ENCODE measurements at places on chromosomes 1 and 21.

GRCh38 chr1:95561346-95561745 is 327.3 kb downstream of the RWDD3 start:
- H3K27me3 ChIP-seq: no peaks in the 10 kb centered on the region
- no peaks in the 10 kb centered on the region for H3K4me1 ChIP-seq
- no peak for DNase-seq
- H3K4me3 ChIP-seq: no peak overlapping the region
- no peak overlapping the region for H3K27ac ChIP-seq

DNA sequence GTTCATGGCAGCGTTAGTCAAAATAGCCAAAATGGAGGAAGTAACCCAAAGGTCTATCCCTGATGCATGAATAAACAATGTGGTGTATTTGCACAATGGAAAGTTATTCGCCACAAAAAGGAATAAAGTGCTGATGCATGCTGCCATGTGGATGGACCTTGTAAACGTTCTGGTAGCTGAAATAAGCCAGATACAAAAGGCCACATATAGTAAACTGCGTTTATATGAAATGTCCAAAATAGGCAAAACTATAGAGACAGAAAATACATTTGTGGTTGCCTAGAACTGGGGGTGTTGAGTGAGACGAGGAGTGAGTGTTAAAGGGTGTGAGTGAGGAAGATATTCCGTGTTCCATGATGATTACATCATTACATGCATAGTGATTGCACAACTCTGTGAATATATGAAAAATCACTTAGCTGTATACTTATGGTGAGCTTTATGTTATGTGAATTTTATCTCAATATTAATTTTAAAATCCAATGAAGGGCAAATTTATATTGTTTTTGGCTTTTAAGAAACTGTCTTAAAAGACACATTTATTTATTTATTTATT is 321.3 kb downstream of the KIF26B start:
- H3K4me3 ChIP-seq: no peak overlapping the region
- H3K27me3 ChIP-seq: no peaks in the 10 kb centered on the region
- H3K36me3 ChIP-seq: no peaks in the 10 kb centered on the region
- H3K4me1 ChIP-seq: no peaks in the 10 kb centered on the region

GRCh38 chr1:177686933-177687332 is 282.9 kb downstream of the SEC16B start:
- H3K36me3 ChIP-seq: no peaks in the 10 kb centered on the region
- H3K4me1 ChIP-seq: no peaks in the 10 kb centered on the region
- no peak overlapping the region for H3K27ac ChIP-seq
- no peak for DNase-seq

DNA sequence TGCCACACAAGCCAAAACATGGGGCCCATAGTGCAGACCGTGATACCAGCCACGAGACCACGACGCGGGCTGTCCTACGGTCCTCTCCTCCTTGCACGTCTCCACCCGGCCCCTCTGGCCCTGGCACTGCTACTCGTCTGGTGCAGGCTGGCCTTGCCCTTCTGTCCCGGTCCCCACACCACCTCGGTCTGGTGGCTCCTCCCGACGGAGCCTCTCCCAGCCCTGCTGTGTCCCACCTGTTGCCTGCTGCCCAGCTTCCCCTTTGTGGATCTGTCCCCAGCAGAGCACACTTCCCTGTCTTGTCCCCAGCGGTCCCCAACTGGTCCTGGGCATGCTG is 50.5 kb downstream of the MORN1 start:
- DNase-seq: no peak
- H3K27ac ChIP-seq: no peak overlapping the region
- H3K27me3 ChIP-seq: no peaks in the 10 kb centered on the region
- no peak overlapping the region for H3K4me3 ChIP-seq
- H3K4me1 ChIP-seq: no peaks in the 10 kb centered on the region
- no peaks in the 10 kb centered on the region for H3K36me3 ChIP-seq

- H3K36me3 ChIP-seq: no peaks in the 10 kb centered on the region
- no peak overlapping the region for H3K27ac ChIP-seq
- no peak for DNase-seq
- H3K4me3 ChIP-seq: no peak overlapping the region
- H3K27me3 ChIP-seq: no peaks in the 10 kb centered on the region
These were observed 9.5 kb upstream of the HPDL start for GRCh38 chr1:45317166-45317565.
